ENCODE measurements at places on chromosomes 3 and 15. TPM values are rescaled to one million over a fixed set of nuclear protein-coding genes. Genes with fewer than 3 reads are reported as not detected.

The SPRED1 gene
- 0.90 TPM for total RNA-seq

The CCDC54 gene
- not detected for total RNA-seq

The GPR176 gene
- total RNA-seq: 0.14 TPM

The LYZL4 gene
- not detected for total RNA-seq

The WWTR1 gene
- total RNA-seq: 0.54 TPM

The GOLGA8G gene
- not detected for total RNA-seq

The KNG1 gene
- total RNA-seq: not detected

The RMDN3 gene
- 12.3 TPM for total RNA-seq

The SGO1 gene
- 39.2 TPM for total RNA-seq

The ADGRG7 gene
- not detected for total RNA-seq

The PLOD2 gene
- 1.1 TPM for total RNA-seq

The ZNF717 gene
- 13.1 TPM for total RNA-seq
